ENCODE measurements at places on chromosomes 6 and 20. TPM values are rescaled to one million over a fixed set of nuclear protein-coding genes. Genes with fewer than 3 reads are reported as not detected.

DNA sequence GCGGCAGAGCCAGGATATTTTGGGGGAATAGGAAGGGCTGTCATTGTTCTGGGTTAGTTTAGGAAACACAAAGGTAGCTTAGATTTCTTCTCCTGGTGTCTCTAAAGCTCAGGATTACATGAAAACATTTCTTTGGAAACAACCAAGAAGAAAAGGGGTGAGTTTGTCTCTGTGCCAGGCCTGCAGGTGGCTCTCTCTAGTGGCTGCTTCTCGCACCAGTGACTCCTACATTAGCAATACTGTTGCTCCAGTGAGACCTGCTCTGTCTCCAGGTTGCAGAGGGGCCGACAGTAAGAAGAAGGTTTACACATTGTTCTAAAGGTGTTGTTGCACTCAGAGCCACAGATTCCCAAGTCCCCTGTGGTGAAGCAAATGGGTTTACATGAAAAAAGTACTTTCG is 104.6 kb upstream of the GLP1R start:
- H3K27ac ChIP-seq, result no peak overlapping the region
- H3K4me3 ChIP-seq, result no peak overlapping the region
- H3K4me1 ChIP-seq, result no peaks in the 10 kb centered on the region
- H3K36me3 ChIP-seq, result no peaks in the 10 kb centered on the region
- no peak for DNase-seq

DNA sequence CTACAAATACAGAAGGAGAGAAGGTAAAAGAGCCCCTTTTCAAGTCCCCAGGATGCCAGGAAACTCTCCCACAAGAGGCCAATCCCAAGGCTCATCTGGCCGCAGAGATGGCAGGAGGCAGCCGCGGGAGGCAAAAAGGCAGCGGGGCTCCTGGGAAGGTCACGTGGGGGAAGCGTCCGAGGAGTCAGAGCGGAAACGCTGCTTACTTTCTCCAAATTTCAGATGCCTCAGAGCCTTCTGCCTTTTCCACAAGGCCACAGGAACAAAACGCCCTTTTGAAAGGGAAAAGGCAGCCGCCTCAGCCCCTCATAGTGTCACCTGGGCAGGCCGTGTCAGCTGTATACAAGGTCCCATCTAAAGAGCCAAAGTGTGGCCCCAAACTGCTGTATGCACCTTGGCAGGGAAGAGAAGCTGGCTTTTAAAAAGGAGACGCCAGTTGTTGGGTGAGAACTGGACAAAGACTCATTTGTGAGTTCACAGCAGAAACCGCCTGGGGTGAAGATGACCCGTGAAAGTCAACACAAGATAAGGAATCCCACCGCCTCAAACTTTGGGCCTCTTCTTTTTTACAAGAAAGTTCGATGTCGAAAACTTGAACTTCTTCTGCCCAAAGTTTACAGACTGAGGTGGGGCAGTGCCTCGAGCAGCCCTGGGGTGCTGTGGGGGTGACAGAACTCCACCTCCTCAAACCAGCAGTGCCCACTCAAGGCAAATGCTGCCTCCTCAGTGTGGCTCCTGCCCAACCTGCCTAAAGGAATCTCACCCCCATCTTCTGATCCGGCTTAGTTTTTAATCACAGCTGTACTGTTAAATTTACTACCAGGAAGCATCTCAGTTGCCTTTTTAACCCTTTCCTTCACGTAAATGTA is 45.4 kb downstream of the EZR start:
- peaks cover 43% of the 10 kb centered on the region for H3K4me1 ChIP-seq
- no peak overlapping the region for H3K4me3 ChIP-seq
- H3K27ac ChIP-seq, result peak overlapping the region; percentile 73
- H3K27me3 ChIP-seq, result no peaks in the 10 kb centered on the region

DNA sequence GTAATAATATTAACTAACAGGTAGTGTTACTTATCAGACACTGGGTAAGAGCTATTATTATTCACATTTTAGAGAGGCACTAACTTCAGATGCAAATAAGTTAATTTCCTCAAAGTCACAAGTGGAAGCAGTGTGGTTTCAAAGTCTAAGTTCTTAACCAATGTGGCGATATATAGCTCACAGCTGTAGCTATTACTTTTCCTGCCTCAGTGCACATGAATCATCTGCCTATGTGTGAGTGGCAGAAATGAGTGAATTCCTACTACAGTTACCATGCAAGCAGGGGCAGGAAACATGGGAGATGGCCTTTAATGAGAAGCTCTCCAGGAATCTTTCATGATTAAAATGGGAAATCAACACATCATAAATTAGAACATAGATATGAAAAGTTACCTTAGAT is 126.2 kb upstream of the EYA4 start:
- H3K4me3 ChIP-seq, result no peak overlapping the region
- no peaks in the 10 kb centered on the region for H3K36me3 ChIP-seq
- H3K27ac ChIP-seq, result no peak overlapping the region
- H3K4me1 ChIP-seq, result no peaks in the 10 kb centered on the region
- no peaks in the 10 kb centered on the region for H3K27me3 ChIP-seq

DNA sequence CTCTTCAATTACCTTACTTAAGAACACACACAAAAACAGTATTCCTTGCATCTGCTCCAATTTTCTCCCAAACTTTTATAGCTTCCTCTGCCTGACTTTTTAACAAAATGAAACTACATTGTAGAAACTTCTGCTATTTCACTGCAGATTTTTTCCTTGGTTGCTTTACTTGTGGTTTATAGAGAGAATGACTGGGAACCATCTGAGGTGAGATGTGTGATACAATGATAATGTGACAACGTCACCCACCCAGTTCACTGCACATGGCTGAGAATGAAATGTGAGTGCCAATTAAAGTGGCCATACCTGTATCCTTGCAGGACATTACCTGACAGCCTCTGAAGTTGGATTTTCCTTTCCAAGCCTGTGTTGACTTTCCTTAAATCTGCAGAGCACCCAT is 258.4 kb downstream of the CD83 start:
- no peak overlapping the region for H3K27ac ChIP-seq
- no peaks in the 10 kb centered on the region for H3K36me3 ChIP-seq
- H3K27me3 ChIP-seq, result no peaks in the 10 kb centered on the region
- H3K4me1 ChIP-seq, result no peaks in the 10 kb centered on the region
- no peak for DNase-seq

DNA sequence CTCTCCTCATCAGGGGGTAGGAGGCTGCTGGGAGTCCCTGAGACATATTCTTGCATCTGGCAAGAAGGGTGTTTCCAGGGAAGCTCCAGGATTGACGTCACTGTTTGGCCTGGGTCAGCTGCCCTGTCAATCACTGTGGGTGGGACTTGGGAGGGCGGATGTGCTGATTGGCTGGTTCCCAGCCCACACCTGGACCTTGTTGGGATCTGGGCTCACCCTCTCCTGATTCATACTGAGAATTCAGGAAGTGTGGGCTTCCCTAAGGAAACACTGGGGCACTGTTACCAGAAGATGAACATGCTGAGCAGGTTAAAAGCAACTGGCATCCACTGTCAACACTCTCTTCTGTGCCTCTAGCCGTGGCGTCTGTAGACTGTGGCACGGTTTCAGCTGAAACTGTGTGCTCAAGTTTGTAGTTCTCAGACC is 36.5 kb downstream of the CDH26 start:
- H3K36me3 ChIP-seq, result no peaks in the 10 kb centered on the region
- no peak overlapping the region for H3K27ac ChIP-seq
- H3K27me3 ChIP-seq, result no peaks in the 10 kb centered on the region
- H3K4me3 ChIP-seq, result no peak overlapping the region
- H3K4me1 ChIP-seq, result no peaks in the 10 kb centered on the region

NKAIN2 gene
- 15.1 TPM for total RNA-seq

BNIP5 gene
- not detected for total RNA-seq

LRRC1 gene
- total RNA-seq, result 45.9 TPM

All from tibial nerve (tissue), 4 donors.